ENCODE measurements at places on chromosomes 3 and 15.

DNA sequence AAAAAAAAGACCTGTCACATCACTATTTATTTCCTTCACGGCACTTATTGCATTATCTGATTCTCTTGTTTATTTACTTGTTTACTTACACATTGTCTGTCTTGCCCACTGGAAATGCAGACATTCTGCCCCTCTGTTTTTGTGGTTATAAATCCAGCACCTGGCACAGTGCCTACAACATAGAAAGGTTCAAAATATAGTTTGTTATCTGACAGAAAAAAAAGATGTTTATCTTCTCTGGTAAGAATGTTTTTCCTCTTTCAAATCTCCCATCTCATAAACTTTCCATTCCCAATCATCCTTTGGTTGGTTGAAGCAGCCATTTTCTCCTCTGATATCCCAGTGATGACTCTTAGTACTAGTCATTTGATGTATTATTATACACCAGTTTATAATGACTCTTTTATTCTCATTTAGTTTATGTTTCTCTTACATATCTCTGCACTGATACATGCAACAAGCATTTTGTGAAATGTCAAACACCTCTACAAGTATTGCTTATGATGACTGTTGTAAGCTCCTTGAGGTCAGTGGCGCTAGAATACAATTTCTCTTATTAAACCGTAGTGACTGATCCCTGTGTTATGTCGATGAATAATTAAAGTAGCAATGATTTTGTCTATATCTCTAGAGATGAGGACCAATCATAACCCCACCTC lies 398.4 kb upstream of the TBL1XR1 start:
- ATAC-seq, result no peak

GRCh38 chr15:69994429-69995205 lies 103.1 kb downstream of the TLE3 start:
- no peak for ATAC-seq

DNA sequence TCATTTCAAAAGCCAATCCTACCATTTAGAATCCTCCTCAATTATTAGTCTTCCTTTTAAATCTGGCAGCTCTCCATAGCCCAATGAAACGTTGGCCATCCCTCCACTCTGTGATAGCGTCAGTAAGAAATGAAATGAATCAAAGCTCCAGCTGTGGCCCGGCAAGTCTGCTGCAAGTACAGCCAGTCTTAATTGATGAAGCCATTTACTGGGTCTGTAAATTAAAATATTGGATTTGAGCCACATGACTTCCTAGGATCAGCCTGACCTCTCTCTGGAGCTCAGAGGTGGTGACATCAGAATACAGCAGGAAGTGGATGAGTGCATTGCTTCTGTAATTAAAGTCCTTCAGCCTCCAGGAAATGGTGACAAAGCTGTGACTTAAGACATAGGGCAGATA lies 347.0 kb upstream of the LMCD1 start:
- ATAC-seq, result no peak

DNA sequence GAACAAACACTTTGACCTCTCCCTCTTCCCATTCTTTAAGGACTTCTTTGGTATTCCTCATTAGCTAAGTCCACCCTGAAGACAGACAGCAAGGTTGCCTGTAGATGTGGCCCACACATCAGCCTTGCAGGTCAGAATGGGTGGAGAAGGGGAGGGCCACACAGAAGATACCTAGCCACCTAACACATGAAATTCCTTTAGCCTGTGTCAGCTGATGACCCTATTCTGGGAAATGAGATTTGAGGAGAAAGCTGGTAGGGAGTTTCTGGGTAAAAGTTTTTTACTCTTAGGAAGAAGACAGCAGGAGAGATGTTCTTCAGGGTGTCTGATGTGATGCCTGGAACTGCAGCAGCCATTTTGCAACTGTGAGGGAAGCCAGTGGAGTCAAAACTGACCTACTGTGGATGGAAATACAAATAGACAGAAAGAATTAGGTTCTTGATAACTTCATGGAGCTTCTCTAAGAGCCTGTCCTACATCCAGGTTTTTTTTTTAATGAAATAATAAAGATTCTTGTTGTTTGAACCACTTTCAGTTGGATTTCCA lies 17.8 kb upstream of the SMAD6 start:
- no peak for ATAC-seq

GRCh38 chr3:31218082-31218481 lies 314.6 kb upstream of the STT3B start:
- no peak for ATAC-seq

GRCh38 chr15:33136353-33136752 lies 58.2 kb downstream of the FMN1 start:
- no peak for ATAC-seq

GRCh38 chr3:48690846-48691458 lies 5.2 kb upstream of the NCKIPSD start:
- no peak for ATAC-seq

DNA sequence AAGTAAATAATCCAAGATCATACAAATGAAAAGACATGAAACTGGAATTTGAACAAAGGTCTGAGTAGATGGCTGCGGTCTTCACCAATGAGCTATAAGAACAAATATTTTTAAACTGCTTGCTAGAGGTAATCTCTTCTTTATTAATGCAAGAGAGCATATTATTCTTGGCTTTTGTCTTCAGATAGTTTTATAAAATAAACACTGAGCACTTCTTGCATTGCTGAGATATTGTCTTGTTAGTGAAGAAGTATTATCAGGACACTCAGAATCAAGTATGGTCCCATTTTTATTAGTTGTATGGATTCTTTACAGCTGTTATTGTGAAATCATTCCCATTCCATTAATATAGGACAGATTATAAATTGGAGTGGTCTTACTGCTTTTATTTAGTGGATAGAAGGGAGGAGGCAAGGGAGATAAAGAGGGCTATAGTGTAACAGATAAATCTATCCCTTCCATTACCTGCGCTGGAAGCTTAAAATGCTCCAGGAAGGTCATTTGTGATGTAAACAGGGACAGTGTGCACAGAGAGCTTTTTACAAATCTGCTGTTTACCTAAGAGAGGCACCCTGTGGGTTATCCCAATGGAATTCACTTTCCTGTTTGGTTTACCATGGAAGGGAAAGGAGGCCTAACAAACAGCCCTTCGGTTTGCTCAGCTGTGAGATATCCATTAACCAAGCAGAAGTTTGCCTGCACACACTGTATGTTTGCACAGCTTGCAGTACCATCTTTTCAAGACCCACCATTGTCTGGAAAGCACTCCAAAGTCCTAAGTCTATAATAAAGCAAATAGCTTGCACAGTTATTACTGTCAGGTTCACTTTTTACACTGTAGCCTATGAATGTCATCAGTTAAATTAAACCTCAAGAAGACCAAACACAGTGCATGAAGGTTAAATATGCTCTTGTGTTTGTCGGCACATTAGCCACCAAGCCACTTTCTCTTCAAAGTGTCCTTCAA lies 347.7 kb upstream of the TGFBR2 start:
- no peak for ATAC-seq

DNA sequence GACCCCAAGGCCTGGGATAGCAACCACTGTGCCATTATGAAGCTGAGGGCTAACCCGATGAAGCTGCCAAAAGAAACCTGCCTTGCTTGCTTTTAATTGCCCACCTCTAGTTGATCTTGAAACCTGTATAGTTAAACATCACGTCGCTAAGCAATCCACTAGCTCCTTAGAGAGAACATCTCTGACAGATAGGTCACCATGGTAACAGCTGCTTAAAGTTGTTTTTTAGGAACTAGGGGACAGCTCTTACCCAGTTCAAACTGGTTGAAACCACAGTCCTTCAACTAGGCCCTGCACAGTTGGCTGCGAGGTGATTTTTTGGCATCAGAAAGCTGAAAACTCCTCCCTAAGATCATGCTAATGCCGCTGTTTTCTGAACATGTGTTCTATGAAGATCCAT lies 135.7 kb downstream of the EBLN2 start:
- no peak for ATAC-seq

GRCh38 chr15:84035399-84035766 lies 200.2 kb upstream of the GOLGA6L4 start:
- peak; percentile 91 for ATAC-seq

DNA sequence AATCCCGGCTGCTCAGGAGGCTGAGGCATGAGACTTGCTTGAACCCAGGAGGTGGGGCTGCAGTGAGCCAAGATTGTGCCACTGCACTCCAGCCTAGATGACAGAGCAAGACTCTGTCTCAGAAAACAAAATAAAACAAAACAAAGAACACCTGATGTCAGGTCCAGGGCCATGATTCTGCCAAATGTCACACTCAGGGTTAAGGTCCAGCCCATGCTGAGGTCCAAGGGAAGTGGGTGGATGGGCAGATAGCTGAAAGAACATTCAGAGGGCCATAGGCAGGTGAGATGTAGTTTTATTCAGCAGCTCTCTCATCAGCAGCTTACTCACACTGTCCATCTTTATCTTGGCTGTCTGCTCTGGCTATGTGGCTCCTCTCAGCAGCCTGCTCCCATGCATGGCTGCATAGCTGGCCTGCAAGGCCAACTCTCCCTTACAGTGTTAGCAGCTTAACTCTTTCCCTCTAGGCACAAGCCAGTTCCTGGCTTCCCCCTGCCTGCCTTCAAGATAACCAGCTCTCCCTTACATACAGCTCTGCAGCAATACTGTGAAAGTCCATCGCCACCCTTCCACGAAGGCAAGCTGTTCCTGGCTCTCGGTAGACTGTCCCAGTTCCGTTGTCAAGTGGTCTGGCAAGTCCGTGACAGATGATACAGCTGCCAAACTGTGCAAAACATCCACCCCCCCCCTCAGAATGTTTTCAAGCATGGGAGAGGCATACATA lies 62.4 kb upstream of the SIAH2 start:
- ATAC-seq, result no peak
